ENCODE measurements at places on chromosomes 2 and 18.

- no peak for DNase-seq
Observed at GRCh38 chr2:25685741-25686140, 12.4 kb upstream of the DTNB start.

DNA sequence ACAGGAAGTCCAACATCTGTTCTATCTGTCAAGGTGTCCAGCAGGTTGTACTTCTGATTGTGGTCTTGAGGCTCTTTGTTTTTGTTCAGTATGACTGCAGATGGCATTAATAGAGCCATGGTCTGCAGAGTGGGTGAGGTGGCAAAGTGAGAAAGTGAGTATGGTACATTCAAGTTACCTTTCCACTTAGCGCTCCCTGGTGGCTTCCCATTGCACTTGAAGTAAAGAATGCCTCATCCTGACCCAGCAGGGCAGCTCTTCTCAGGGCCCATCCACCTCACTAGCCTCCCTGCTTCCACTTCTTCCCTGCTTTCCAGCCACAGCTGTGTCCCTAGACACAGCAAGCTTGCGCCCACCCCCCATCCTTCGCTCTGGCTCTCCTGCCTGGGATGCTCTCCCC lies 148.0 kb upstream of the ALPP start:
- DNase-seq = no peak

DNA sequence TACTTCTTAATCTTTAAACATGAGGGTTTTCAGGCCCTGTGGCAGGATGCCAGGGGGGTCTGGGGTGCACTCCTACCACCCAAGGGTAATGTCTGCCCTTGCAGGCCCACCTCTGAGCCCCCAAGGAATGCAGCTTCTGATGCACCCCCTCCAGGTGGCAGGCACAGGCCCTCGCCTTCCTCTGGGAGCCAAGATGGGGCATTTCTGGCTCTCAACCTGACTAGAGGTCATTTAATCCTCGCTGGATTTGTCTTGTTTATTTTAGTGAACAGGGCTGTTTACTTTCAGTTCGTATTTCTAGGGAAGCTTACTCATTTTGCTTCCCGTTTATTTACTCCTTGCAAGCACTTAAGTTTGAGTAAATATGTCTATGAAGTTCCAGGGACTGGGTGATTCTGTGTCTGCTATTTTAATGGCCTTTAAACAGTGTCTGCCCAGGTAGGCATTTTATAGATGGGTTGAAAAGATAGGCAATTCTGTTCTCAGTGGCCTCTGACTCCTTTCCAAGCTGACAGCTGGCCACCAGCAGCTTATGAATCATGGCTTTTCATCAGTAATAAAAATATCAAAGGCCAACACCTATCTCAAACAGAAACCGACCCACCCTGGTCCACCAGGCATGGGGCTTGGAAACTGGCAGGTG lies 11.1 kb upstream of the DNPEP start:
- DNase-seq = no peak

GRCh38 chr2:135913727-135914365 lies 37.6 kb upstream of the MCM6 start:
- peak; percentile 71 for DNase-seq

DNA sequence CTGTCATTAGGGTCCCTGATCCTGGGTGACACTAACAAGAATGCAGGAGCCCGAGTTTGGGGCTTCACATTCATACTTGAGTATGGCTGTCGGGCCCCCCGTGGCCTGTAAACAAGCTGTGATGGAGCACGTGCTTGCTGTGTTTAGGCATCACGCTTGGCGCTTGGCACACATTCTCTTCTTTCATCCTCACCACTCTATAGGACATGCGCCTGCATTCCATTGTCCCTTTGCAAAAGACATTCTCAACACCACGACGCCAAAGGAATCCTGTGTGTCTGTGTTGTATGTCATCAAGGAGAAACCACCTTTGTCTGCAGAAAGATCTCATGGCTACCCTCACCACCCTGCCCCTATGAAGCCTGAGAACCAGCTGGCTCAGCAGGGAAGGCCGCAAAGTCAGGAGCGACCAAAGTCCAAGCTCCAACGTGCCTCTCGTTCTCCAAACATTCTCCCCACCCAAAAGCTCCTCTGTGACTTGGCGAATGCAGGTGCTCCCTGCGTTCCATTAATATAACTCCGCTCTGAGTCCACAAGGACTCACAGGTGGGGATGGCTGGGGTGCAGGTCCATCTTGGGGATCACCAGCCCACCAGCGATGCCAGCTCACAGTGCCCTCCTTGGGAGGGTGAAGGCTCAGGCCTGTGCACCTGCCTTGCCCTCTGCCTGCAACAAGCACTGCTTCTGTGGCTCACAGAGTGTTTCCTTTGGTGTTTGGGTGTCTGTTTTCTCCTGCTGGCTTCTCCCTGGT lies 6.2 kb upstream of the PER2 start:
- DNase-seq = no peak

GRCh38 chr2:83817511-83817910 lies 641.6 kb downstream of the SUCLG1 start:
- no peak for DNase-seq

- no peak for DNase-seq
Observed at GRCh38 chr2:240871071-240871958, 2.7 kb downstream of the AGXT start.

- DNase-seq = no peak
Observed at GRCh38 chr2:239249776-239250175, 151.0 kb downstream of the HDAC4 start.

GRCh38 chr2:1739961-1740715 lies 4.2 kb downstream of the PXDN start:
- no peak for DNase-seq

DNA sequence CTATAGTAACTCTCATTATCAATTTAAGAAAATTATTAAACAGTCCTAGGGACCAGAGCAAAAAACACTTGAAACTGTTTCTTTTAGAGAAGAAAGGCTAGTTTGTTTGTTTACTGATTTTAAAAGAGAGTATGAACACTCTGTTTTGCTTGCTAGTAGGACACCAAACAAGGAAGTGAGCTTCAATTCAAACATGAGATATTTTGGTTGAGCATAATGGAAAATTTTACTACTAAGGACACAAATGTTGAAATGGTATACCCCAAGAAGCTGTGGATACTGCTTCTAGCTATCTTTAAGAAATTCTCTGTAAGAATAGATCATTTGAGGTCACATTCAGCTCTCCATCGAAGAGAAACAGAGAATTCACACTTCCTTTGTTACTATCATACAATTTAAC lies 216.3 kb upstream of the SMAD7 start:
- no peak for DNase-seq

DNA sequence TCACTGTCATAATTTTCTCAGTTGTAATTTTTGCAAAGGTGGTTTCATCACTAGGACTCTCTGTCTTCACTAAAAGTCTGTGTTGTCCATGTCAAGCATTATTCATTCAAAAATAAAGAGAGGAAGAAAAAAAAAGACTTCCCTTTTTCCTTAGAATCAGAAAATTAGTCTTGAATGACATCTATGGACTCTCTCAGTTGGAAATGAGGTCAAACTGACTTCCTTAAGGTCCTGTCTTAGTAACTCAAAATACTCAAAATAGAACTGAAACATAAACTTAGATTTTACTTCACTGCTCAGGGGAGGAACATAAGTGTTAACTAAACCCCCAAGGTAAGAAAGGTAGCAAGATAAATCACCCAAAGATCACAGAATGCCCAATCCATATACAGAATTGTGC lies 2.2 kb upstream of the ZNF407 start:
- no peak for DNase-seq

GRCh38 chr2:54176577-54176976 lies 61.2 kb downstream of the ACYP2 start:
- DNase-seq = no peak

- DNase-seq = no peak
Observed at GRCh38 chr2:201696151-201696659, 2.2 kb downstream of the MPP4 start.
